Calu3 (cell line): ENCODE measurements at places on chromosomes 11 and 22.

DNA sequence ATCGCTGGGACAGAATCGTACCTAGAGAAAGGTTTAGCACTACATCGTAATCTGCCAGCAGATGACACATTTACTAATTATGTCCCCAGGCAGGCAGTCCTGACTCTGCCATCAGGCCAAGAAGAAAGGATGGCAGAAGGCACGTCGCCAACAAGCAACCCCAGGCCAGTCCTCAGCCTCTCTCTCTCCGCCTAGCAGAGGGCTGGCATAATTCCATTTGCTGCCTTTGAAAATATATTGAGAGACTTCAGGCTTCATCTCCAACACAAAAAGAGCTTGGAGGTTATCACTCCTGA is 1517.0 kb downstream of the TBC1D22A start:
- DNase-seq: no peak

GRCh38 chr11:30991802-30992512 is 377.6 kb downstream of the DCDC1 start:
- DNase-seq: no peak

DNA sequence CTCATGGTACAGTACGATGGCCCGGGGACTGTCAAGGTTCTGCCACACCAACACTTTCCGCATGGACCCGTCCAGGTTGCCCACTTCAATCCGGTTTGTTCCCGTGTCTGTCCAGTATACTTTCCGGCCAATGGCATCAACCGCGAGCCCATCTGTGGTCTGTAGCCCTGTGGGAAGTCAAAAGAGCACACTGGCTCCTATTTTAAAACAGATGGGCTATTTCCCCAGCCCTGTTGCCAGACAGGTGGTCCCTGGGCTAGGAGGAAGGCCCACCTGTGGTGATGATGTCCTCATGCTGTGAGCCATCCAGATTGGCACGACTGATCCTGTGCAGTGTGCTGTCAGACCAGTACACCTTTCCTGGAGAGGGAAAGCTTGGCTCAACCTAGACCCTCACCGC is 30.4 kb upstream of the CKAP5 start:
- DNase-seq: no peak

DNA sequence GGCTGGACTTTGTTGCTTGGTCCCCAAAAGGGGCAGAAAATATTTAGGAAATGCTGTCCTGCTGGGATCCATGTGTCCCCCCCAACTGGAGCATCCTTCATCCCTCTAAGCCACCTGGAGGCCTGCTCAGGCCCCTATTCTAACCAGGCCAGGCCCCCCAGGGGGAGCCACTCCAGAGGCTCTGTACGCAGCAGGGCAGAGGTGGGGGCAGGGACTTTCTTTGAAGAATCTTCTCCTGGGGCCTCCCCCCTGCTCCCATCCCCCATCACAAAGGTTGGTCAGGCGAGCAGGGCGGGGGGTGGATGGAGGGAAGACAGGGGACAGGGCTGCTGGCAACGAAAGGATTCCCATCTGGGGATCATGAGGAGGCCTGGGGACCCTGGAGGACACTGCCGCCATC is 170.8 kb downstream of the MN1 start:
- no peak for DNase-seq

GRCh38 chr11:121670266-121670665 is 217.5 kb upstream of the SORL1-AS1 start:
- no peak for DNase-seq

DNA sequence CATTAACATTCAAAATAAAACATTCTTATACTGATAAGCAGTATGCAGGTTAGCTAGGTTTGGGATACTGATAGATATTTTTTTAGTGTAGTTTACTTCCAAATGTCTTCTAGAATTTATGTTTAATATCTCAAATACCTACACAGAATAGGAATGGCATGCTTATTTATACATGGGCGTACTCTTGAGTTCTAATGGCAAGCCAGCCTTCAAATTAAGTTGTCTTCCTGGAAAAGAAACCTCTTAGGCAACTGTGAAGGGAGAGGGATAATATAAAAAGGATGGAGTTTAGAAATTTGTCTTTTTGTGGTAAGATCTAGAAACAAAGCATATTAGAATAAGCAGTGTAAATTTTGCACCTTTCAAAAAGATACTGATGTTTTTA is 65.4 kb downstream of the MTMR3 start:
- DNase-seq: no peak
